H1 (cell line): ENCODE measurements at places on chromosomes 2 and 18. TPM values are rescaled to one million over a fixed set of nuclear protein-coding genes. Genes with fewer than 3 reads are reported as not detected.

ZAP70 gene
- total RNA-seq = not detected in 2 replicates

KIAA2012 gene
- total RNA-seq = not detected in 2 replicates

PRKAG3 gene
- total RNA-seq = not detected in 2 replicates

G6PC2 gene
- total RNA-seq = not detected in 2 replicates

COL5A2 gene
- total RNA-seq = 22.8 and 24.2 TPM in 2 replicates

LCT gene
- total RNA-seq = 0.06 and 0.11 TPM in 2 replicates

IL1R2 gene
- total RNA-seq = not detected in 2 replicates

C2orf66 gene
- total RNA-seq = not detected in 2 replicates

SGO2 gene
- 29.0 and 33.2 TPM in 2 replicates for total RNA-seq

- H3K36me3 ChIP-seq = no peaks in the 10 kb centered on the region
- no peak for DNase-seq
- no peaks in the 10 kb centered on the region for H3K27me3 ChIP-seq
Observed at GRCh38 chr2:69960821-69961220, 610 bp downstream of the ASPRV1 start.

DNA sequence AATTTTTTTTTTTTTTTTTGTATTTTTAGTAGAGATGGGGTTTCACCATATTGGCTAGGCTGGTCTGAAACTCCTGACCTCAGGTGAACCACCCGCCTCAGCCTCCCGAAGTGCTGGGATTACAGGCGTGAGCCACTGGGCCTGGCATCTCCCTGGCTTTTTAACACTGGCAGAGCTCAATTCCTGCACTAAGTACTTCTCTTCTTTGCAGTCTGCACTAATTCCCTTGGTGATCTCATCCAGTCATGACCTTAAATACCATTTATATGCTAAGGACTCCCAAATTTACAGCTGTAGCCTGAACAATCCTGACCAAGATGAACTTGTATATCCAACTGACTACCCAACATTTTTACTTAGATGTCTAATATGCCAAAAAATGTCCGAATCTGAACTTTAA, 10.2 kb downstream of the PREPL start:
- H3K36me3 ChIP-seq = no peaks in the 10 kb centered on the region
- DNase-seq = no peak
- H3K4me3 ChIP-seq = no peak overlapping the region
- H3K4me1 ChIP-seq = no peaks in the 10 kb centered on the region

GRCh38 chr2:228590681-228591080, 409.2 kb upstream of the SPHKAP start:
- no peak for DNase-seq
- H3K36me3 ChIP-seq = no peaks in the 10 kb centered on the region
- H3K4me1 ChIP-seq = no peaks in the 10 kb centered on the region
- no peaks in the 10 kb centered on the region for H3K27me3 ChIP-seq

GRCh38 chr2:68771211-68771751, 36.7 kb downstream of the ARHGAP25 start:
- no peak overlapping the region for H3K4me3 ChIP-seq
- peaks cover under 1% of the 10 kb centered on the region; the same call in 1 of the 2 replicates for H3K4me1 ChIP-seq
- H3K36me3 ChIP-seq = no peaks in the 10 kb centered on the region
- no peak overlapping the region for H3K27ac ChIP-seq

- H3K36me3 ChIP-seq = no peaks in the 10 kb centered on the region
- H3K27me3 ChIP-seq = no peaks in the 10 kb centered on the region
- no peak for DNase-seq
- no peak overlapping the region for H3K4me3 ChIP-seq
Observed at GRCh38 chr18:58992301-58993231, 127.9 kb downstream of the ZNF532 start.

DNA sequence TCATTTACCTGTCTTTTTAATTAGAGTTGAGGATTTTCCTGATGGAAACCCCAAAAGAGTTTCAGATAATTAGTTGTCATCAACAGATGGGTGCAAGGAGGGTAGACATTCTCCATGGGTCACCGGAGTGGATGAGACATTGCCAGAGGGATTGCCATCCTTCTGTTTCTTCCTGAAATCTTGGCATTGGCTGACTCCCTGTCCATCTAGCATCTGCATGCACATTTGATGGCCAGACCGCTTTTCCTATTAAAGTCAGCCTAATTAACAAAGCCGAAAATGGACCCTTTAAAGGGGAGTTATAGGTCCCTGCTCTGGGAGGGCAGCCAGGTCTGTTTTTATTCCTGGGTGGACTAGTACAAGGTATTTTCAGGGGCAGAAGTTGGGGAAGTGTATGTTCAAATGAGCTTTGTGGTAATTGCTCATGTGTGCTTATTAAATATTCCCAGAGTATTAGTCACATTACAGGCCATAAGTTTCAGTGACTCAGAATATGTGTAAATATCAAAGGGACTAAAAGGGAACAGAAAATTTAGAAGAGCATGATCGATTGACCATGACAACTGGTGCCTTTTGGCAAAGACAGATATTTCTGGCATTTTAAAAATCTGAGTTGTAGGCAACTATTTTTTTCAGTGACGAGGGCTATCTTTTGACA, 209.8 kb downstream of the PHLPP1 start:
- no peaks in the 10 kb centered on the region for H3K27me3 ChIP-seq
- no peak overlapping the region for H3K4me3 ChIP-seq
- H3K27ac ChIP-seq = no peak overlapping the region
- H3K36me3 ChIP-seq = peaks cover 18% of the 10 kb centered on the region
- no peaks in the 10 kb centered on the region for H3K4me1 ChIP-seq

- no peaks in the 10 kb centered on the region for H3K36me3 ChIP-seq
- DNase-seq = no peak
- H3K4me3 ChIP-seq = no peak overlapping the region
- no peaks in the 10 kb centered on the region for H3K27me3 ChIP-seq
- H3K4me1 ChIP-seq = peaks cover 5% of the 10 kb centered on the region
Observed at GRCh38 chr2:10033251-10034006, 9.9 kb upstream of the KLF11 start.

DNA sequence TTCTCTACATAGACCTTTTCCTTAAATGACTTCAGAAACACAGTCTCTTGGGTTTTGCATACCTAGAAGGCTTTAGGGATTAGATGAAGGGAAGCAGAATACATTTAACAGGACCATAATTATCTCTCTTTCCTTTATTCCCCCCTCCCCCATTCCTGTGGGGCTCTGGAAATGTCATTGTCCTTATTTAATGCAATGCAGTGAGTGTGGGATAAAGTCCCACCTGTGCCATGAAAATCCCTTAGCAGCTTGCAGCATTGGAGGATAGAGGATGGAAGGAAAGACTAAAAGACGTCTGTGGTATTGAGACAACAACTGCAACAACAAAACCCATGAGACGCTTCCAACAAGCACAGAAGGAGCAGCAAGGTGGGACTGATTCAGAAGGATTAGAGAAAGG, 117.8 kb upstream of the DCC start:
- no peaks in the 10 kb centered on the region for H3K27me3 ChIP-seq
- no peak overlapping the region for H3K27ac ChIP-seq
- no peaks in the 10 kb centered on the region for H3K4me1 ChIP-seq
- no peak for DNase-seq
- no peaks in the 10 kb centered on the region for H3K36me3 ChIP-seq

- no peak for DNase-seq
- no peak overlapping the region for H3K27ac ChIP-seq
- no peaks in the 10 kb centered on the region for H3K36me3 ChIP-seq
- H3K4me3 ChIP-seq = no peak overlapping the region
Observed at GRCh38 chr2:10028988-10029874, 14.1 kb upstream of the KLF11 start.

DNA sequence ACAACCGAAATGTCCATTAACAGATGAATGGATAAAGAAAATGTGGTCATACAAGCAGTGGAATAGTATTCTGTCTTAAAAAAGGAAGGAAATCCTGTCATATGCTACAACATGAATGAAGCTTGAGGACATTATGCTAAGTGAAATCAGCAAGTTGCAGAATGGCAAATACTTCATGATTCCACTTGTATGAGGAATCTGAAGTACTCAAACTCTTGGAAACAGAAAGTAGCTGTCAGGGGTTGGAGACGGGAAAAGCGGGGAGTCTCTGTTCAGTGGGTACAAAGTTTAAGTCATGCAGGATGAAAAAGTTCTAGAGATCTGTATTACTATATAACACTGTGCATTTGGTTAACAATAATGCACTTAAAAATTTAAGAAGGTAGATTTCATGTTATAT, 209.0 kb upstream of the SIX2 start:
- no peak overlapping the region for H3K4me3 ChIP-seq
- no peaks in the 10 kb centered on the region for H3K27me3 ChIP-seq
- no peaks in the 10 kb centered on the region for H3K36me3 ChIP-seq
- peaks cover 5% of the 10 kb centered on the region; the same call in 1 of the 2 replicates for H3K4me1 ChIP-seq
- no peak overlapping the region for H3K27ac ChIP-seq

GRCh38 chr18:13361431-13361830, 142.9 kb downstream of the LDLRAD4 start:
- H3K27me3 ChIP-seq = no peaks in the 10 kb centered on the region
- no peak for DNase-seq
- no peak overlapping the region for H3K27ac ChIP-seq
- no peaks in the 10 kb centered on the region for H3K36me3 ChIP-seq

DNA sequence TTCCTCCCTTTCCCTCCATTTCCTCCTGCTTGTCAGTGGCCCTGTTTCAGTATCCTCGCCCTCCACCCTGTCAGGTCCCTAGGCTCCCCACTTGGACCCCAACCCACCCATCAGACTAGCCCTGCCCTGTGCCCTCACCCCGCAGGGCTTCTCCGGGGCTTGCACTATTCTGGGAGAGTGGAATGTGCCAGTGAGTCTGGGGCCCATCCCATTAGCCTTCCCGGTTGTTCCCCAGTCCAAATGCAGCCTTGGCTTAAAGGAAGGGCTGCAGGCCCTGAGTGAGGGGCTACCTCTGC, 45.5 kb downstream of the MYO7B start:
- H3K4me1 ChIP-seq = no peaks in the 10 kb centered on the region
- H3K36me3 ChIP-seq = no peaks in the 10 kb centered on the region
- H3K27ac ChIP-seq = no peak overlapping the region
- no peak for DNase-seq
- no peaks in the 10 kb centered on the region for H3K27me3 ChIP-seq

DNA sequence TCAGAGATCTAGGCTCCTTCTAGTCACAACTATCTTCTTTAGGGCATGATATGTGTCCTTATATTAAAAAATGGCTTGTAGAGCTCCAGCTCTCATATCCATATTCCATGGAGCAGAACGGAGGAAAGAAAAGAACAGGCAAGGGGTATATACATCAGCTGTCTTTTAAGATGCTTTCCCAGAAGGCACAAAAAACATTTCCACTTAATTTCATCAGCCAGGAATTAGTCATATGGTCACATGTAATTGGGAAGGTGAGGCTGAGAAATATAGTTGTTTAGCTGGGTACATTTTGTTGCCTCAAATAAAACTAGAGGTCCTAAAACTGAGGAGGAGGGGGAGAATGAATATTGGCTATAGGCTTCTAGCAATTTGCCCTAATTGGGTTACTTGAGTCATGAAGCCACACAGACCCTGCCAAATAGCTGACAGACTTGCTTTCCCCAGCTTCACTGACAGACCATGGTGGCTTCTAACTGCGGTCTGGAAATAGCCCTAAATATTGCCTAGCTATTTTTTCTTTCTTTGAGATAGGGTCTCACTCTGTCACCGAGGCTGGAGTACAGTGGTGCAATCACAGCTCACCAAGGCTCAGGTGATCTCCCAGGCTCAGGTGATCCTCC, 20.0 kb downstream of the MAIP1 start:
- no peak for DNase-seq
- H3K4me1 ChIP-seq = peaks cover 3% of the 10 kb centered on the region
- no peaks in the 10 kb centered on the region for H3K27me3 ChIP-seq
- H3K27ac ChIP-seq = no peak overlapping the region
- H3K4me3 ChIP-seq = no peak overlapping the region
- H3K36me3 ChIP-seq = no peaks in the 10 kb centered on the region

DNA sequence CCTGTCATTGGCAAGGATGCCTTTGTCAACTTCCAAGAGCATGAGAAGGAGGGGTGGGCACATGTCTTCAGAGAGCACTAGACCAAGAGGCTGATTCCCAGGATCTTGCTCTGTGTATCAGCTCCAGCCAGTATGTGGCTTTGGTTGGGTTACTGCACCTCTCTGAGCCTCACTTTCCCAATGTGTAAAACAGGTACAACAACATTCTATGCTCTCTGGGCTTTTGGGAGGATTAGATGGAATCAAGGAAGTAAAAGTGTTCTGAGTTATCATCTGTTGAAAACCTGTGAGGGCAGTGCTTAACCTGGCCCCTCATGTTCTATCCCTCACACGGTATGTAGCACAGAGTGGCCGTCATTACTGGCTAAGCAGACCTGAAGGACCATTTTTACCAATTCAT, 103.9 kb downstream of the FHOD3 start:
- H3K4me3 ChIP-seq = no peak overlapping the region
- H3K4me1 ChIP-seq = peaks cover 2% of the 10 kb centered on the region
- H3K36me3 ChIP-seq = no peaks in the 10 kb centered on the region
- H3K27ac ChIP-seq = no peak overlapping the region
- no peaks in the 10 kb centered on the region for H3K27me3 ChIP-seq

DNA sequence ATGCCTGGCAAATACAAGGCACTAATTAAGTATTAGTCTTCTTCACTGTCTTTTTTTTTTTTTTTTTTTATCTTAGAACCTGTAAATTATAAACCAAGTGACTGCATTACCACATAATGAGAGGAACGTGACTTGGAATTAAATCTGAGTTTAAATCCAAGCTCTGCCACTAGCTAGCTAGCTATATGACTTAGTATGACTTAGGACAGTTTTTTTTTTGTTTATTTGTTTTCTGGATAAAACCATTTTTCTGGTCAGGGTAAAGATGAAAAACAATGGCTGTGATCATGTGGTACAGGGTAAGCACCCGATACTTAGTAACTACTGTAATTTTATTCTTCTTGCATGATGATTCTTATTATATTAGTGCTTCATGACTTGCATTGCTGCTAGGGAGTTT, 191.8 kb upstream of the LRRTM1 start:
- H3K36me3 ChIP-seq = no peaks in the 10 kb centered on the region
- no peak for DNase-seq
- H3K4me1 ChIP-seq = no peaks in the 10 kb centered on the region

GRCh38 chr2:165281387-165281786, 42.2 kb downstream of the SCN2A start:
- no peaks in the 10 kb centered on the region for H3K36me3 ChIP-seq
- H3K4me3 ChIP-seq = no peak overlapping the region
- DNase-seq = no peak
- H3K27me3 ChIP-seq = no peaks in the 10 kb centered on the region
- H3K4me1 ChIP-seq = 0 out of 2 replicates have a peak, but pooled peaks cover 2% of the 10 kb centered on the region
- no peak overlapping the region for H3K27ac ChIP-seq

GRCh38 chr2:14577843-14578242, 54.7 kb upstream of the LRATD1 start:
- H3K27ac ChIP-seq = no peak overlapping the region
- H3K4me3 ChIP-seq = no peak overlapping the region
- H3K36me3 ChIP-seq = no peaks in the 10 kb centered on the region
- no peak for DNase-seq
